IPS DF 6.9 (cell line): ENCODE measurements at places on chromosomes 3 and 15.

DNA sequence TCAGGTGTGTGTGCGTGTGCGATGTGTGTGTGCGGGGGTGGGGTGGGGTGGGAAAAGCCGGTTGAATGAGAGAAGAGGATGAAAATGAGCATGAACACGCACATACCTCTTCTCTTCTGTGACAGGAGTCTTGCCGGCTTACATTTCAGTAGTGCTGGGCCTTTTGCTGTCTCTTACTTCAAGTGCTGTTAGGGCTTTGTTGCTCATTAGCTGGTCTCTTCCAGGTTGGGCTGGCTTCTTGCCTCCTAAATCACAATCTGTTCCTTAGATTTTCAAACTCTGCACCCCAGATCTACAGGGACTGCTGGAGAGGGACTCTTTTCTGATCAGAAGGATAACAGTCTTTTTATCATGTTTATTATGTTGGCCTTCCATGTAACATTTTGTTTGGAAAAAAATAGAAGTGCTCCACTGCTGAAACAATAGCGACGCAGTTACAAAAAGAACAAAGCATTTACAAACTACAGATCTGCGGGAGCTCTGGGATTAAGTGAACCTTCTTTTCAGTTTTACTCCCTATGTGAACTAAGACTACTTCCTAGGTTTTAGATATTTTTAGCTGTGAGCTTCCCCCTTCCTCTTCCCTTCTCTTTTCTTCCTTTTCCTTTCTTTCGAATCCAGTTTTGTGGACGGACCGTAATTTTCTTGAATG, 48.5 kb downstream of the USP13 start:
- no peak for DNase-seq

DNA sequence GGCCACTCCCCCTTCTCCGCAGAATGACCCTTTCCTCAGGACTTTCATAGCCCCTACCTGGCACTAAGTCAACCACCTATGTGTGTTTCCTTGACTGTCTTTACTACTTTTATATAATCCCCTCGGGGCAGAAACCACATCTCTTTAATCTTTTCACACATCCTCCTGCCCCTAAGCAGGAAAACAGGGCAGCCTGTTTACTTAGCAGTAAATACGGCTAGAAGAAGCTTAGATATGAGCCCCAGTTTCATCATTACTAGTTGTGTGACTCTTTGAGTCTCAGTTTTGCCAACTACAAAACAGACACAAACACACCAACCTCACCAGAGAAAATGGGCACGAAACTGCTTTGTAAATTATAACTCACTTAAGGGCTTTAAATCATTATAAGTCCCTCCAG, 98.3 kb downstream of the CYP19A1 start:
- DNase-seq = no peak

DNA sequence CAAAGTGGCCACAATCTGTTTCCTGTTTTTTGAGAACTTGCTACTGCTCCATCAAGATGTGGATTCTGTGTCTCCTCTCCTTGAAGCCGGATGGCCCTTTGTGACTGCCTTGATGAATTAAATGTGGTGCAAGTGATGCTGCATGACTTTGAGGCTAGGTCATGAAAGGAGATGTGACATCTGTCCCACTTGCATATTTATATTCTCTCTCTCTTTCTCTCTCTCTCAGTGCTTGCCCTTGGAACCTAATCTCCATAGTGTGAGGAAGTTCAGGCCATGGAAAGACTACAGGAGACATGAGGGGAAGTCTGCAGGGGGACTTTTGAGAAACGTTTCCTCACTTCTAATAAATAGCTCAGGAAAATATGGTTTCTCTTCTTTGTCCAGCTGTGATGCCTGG, 50.0 kb upstream of the ADPGK start:
- no peak for DNase-seq

DNA sequence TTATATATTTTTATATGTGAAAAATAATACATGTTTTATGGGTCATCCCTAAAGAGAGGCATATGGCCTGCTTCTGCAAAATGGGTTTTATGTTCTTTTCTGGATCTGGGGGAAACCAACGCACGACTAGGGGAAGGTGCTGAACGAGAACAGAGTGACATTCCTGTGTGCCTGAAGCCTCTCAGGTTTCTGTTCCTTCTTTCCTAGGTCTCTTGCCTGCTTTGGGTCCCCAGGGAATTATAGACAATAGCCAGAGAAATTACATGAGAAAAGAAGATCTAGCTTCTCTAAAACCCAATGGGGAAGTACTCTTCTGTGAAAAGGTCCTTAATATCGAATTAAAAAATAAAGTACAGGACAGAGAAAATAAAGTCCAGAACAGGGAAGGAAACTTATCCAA, 66.5 kb downstream of the IGSF11 start:
- no peak for DNase-seq

GRCh38 chr3:187713504-187713903, 11.1 kb upstream of the RTP2 start:
- no peak for DNase-seq

GRCh38 chr3:41581700-41582099, 380.2 kb downstream of the ULK4 start:
- DNase-seq = no peak

GRCh38 chr3:171088964-171089754, 62.6 kb upstream of the SLC2A2 start:
- no peak for DNase-seq

- DNase-seq = no peak
These were observed 48.2 kb upstream of the VGLL4 start for GRCh38 chr3:11691767-11692531.

DNA sequence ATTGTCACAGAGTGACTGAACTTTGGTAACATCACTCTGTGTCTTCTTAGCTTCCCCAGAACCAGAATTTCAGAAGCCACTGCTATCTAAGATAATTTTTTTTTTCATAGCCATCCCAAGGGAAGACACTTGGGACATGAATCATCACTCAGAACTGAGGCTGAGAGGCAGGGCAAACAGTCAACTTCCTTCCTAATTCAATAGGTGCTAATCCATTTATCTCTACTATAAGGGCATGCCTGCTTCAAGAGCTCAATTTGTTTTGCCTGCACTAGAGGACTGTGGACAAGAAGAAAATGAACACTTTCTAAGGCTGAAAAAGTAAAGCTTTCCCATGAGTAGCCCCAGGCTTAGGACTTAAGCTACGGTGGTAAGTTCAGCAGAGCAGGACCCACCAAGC, 56.7 kb upstream of the MYRIP start:
- DNase-seq = no peak

DNA sequence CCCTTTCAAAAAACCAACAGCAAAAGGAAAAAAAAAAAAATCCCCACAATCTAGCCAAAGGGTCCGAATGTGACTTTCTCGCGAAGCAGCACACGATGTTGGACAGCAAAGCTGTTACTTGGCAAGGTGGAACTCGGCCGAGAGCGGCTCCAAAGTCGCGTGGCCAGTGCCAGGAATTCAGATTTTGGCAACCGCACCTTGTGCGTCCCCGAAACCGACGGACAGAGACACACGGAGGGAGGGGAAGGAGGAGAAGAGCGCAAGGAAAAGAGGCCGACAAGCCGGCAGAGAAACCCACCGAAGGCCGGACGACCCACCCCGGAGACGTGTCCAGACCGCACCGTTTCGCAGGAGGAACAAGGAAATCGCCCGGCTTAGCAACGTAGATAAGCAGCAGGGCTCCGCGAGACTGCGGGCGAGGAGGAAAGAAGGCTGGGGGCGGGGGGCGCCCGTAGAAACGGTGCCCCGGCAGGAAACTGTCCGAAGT, 517.3 kb downstream of the MECOM start:
- DNase-seq = no peak

GRCh38 chr3:194007592-194008337, 128.2 kb upstream of the HES1 start:
- DNase-seq = no peak

- DNase-seq = no peak
These were observed 248.4 kb downstream of the CDIN1 start for GRCh38 chr15:36827824-36828223.

- no peak for DNase-seq
These were observed 410.3 kb upstream of the ZNF385D start for GRCh38 chr3:22161315-22161714.

DNA sequence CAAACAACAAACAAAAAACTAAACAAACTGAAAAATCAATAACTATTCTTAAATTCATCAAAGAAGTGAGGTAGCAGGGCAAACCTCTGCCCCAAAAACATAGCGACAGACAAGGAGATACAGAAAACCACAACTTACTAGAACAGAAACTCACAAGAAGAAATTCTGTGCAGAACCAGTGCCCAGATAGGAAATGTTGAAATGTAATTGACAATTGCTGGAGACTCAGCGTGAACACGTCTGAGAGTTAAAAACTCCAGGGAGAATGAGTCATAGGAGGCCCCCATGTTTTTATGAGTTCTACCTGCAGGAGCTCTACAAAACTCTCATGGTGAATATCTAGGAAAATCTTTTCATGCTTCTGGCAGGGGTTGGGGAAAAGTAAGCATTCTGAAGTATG, 95.5 kb upstream of the SETMAR start:
- DNase-seq = no peak

DNA sequence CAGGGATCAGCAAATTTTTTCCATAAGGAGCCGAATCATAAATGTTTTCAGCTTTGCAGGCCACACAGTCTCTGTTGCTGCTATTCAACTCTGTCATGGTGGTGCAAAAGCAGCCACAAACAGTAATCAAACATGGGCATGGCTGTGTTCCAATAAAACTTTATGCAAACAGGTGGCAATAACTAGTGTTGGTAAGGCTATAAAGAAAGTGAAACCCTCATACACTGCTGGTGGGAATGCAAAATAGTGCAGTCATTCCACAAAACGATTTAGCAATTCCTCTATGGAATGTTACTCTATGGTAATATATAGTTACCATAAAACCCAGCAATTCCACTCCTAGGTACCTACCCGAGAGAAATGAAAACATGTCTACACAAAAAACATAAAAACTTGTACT, 14.0 kb upstream of the MRPS25 start:
- no peak for DNase-seq

DNA sequence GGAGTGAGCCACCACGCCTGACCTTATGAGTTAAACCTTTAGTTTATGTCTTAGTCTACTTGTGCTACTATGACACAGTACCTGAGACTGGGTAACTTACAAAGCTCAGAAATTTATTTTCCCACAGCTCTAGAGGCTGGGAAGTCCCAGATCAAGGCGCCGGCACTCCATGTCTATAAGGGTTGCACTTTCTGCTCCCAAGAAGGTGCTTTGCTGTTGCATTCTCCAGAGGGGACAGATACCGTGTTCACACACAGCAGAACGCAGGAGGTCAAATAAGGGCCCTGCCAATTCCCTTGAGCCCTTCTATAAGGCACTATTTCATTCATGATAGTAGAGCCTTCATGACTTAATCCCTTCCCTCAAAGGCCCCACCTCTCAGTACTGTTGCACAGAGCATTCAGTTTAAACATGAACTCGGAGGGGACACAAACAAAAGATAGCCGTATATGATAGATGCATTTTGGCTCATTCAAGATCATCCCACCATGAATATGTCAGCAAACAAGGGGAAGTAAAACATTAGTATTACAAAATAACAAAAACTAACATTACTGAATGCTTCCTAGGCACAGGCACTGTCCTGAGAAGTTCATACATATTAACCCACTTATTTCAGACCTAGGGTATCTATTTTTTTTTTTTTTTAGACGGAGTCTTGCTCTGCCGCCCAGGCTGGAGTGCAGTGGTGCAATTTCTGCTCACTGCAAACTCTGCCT, 26.5 kb downstream of the PLA1A start:
- no peak for DNase-seq

DNA sequence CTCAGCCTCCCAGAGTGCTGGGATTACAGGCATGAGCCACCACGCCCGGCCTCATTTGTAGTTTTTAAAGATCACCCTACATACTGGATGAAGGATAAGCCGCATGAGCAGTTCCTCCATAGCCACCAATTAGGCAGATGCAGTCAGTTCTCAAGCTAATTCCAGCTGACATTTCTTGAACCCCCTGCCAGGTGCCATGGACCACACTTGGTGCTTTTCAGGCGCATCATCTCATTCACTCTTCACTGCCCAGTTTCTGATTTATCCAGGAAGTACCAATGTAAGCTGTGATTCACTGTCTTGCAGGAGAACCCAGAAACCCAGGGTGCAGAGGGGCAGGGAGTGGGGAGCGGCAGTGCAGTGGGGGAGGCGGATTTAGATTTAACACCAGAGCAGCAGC, 56.5 kb upstream of the RASA2 start:
- no peak for DNase-seq

DNA sequence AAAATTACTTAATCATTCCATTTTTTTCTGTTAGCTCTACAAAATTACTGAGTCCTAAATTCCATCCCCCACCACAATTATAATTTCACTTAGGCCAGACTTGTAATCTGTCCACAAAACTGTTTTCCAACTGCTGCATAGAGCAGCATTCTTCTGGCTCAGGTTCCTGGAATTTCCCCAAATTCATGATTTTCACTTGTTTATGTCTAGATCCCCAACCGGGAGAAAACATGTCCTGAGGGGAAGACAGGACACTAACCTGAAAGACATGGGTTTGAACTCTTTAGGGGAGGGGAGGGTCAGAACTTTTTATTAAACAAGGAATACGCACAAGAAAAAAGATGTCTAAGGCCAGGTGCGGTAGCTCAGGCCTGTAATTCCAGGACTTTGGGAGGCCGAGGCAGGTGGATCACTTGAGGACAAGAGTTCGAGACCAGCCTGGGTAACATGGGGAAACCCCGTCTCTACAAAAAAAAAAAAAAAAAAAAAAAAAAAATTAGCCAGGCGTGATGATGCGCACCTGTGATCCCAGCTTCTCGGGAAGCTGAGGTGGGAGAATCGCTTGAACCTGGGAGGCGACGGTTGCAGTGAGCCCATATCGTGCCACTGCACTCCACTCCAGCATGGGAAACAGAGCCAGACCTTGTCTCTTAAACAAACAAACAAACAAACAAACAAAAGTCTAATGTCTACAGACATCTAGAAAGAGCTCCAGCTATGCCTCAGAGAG, 1.5 kb downstream of the ETFA start:
- DNase-seq = no peak

DNA sequence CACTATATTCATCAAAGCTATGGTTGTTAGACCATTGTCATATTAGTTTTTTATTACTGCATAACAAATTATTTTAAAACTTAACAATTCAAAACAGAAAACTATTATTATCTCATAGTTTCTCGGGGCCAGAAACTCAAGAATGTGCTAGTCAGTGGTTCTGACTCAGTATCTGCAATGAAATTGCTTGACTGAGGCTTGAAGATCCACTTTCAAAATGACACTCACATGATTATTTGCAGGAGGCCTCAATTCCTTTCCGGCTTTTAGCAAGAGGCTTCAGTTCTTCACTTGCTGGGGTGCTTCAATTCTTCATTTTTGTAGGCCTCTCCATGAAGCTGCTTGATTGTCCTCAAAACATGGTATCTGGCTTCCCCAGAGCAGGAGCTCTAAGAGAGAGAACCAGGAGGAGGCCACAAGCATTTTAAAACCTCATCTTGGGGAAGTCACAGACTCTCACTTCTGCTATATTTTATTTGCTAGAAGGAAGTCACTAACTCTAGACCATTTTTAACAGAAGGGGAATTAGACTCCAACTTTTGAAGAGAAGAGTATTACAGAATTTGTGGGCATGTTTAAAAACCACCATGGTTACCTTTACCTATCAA, 383.7 kb downstream of the MFSD1 start:
- no peak for DNase-seq

- no peak for DNase-seq
These were observed 401.8 kb downstream of the SHQ1 start for GRCh38 chr3:72446218-72447058.

GRCh38 chr3:152206243-152206760, 62.4 kb upstream of the MBNL1 start:
- no peak for DNase-seq
